ENCODE measurements at places on chromosomes 1 and 21. TPM values are rescaled to one million over a fixed set of nuclear protein-coding genes. Genes with fewer than 3 reads are reported as not detected.

DNA sequence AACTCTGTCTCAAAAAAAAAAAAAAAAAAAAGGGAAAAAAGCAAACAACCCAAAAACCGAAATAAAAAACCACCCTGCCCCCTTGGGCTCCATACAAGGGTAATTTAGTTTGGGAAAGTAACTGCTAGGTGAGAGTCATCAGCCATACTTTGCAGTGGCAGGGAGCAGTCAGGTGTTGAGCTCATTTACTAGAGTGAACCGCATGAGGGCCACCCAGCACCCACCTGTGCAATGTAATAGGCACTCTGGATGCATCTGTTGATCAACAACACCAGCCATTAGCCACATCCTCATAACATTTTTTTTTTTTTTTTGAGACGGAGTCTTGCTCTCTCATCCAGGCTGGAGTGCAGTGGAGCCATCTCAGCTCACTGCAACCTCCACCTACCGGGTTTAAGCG lies 9.1 kb downstream of the INAVA start:
- H3K36me3 ChIP-seq, result no peaks in the 10 kb centered on the region
- no peaks in the 10 kb centered on the region for H3K27me3 ChIP-seq
- H3K27ac ChIP-seq, result no peak overlapping the region
- H3K4me1 ChIP-seq, result peaks cover 6% of the 10 kb centered on the region
- no peak overlapping the region for H3K4me3 ChIP-seq

DNA sequence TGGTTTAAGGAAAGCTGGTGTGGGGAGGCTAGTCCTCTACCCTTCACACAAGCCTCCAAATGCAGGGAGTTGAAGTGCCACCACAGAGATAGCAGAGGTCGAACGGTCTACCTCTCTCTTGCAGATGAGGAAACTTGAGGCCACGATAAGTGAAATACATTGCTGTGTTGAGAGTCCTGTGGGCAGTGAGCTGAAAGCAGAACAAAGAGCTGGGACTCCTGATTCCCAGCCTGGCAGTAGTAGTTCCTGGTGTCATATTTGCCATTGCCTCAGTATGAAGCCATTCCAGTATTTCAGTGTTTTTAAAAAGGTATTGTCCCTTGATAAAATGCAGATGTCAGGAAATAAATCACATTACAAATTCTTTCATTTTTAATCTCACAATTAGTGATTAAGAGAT lies 28.6 kb downstream of the AK4 start:
- no peak overlapping the region for H3K27ac ChIP-seq
- no peaks in the 10 kb centered on the region for H3K27me3 ChIP-seq
- no peaks in the 10 kb centered on the region for H3K36me3 ChIP-seq
- DNase-seq, result no peak
- no peak overlapping the region for H3K4me3 ChIP-seq

DNA sequence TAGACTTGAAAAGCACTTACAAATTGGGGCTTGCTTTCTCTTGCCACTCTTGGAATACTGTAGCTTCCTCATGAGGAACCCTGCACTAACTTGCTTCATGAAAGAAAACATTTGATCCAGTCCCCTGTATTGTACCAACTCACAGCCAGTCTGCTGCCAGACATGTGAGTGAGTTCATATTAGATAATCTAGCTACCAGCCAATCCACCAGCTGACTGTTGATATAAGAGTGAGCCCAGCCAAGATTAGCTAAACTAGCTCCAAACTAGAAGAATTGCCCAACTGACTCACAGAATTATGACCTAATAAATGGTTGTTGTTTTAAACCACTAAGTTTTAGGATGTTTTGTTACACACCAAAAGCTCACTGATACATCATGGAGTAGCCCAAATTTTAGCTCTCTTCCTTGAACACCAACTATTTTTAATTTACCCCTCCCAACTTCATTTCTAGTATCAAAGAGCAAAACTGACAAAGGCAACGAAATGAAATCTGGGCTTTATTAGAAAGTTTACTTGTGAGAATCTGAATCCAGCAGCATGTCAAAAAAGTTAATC lies 6.6 kb upstream of the RGS8 start:
- DNase-seq, result no peak
- no peak overlapping the region for H3K4me3 ChIP-seq
- no peaks in the 10 kb centered on the region for H3K36me3 ChIP-seq
- no peaks in the 10 kb centered on the region for H3K4me1 ChIP-seq

DNA sequence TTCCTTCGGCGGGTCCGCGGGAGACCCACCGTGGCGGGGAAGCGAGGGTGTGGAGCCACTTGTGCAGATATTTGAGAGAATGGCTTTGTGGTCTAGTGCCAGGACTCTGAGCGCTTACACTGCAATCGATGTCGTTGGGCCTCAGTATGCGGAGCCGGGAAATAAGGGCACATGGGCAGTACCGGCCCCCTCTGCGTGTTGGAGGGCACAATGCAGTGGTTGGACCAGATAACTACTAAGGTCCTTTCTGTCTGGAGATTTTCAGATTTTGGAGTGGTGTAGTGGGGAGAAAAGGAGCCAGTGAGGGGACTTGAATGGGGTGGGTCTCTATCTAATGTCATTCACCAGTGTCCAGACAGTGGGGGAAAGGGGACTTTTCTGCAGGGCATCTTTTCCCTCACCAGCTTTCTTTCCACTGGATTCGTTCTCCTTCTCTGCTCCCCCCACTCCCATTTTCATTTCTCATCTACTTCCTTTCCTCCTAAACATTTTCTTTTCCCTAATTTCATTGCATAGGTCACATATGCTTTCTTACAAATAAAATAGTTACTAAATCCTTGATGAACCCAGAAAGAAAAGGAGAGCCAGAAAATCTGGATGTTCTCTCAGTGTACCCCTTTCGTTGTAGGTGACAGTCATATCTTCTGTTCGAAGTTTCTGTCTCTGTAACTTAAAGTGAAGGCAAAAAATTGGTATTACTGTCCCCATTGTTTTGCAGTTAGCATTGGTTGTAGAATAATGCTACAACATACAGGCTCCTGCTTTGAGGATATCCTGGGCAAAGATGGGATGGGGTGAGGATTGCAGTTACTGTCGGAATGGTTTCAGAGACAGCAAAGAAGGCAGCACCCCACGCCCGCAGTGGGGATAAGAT lies 1.4 kb downstream of the ATF3 start:
- H3K4me1 ChIP-seq, result peaks cover 40% of the 10 kb centered on the region
- DNase-seq, result no peak
- peaks cover 53% of the 10 kb centered on the region for H3K27me3 ChIP-seq

DNA sequence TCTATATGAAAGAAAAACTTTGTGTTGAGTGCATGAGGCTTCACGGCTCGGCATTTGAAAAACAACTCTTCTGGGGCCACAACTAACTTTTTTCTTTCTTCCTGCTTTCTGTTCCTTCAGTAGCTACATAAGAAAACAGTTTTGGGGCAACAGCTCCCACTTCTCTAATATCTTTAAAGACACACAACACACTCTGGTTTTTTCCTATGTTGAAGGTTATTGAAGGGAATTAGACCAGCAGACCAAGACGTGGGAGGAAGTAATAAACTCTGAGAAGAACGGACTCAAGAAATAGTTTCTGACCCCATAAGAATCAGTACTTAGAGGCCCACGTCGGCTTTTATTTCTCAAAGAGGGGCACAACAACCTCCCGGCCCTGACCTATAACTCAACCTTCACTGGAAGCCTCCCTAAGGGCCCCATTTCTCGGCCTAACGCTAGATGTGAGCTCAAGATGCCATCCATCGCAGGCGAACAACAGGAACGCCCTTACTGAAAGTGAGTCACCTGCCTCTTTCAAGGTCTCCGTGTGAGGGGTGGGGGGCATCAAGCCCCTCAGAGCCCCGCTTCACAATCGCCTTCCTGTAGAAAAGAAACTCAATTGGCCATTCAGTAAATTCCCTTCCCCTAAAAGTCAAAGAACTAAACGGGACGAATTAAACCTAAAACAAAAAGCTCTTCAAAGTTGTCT lies 844 bp downstream of the ZMYM6 start:
- H3K4me1 ChIP-seq, result peaks cover 23% of the 10 kb centered on the region
- DNase-seq, result peak; percentile 66
- H3K27ac ChIP-seq, result peak overlapping the region; percentile 66

DNA sequence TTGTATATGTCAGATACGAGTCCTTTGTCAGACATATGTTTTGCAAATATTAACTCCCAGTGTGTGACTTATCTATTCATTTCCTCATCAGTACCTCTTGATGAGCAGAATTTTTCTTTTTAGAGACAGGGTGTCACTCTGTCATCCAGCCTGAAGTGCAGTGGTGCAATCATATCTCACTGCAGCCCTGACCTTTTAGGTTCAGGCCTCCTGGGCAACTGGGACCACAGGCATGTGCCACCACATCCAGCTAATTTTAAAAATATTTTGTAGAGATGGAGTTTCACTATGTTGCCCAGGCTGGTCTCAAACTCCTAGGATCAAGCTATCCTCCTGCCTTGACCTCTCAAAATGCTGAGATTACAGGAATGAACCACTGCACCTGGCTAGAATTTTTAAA lies 93.0 kb downstream of the HLCS start:
- no peak overlapping the region for H3K27ac ChIP-seq
- DNase-seq, result no peak
- no peaks in the 10 kb centered on the region for H3K4me1 ChIP-seq

DNA sequence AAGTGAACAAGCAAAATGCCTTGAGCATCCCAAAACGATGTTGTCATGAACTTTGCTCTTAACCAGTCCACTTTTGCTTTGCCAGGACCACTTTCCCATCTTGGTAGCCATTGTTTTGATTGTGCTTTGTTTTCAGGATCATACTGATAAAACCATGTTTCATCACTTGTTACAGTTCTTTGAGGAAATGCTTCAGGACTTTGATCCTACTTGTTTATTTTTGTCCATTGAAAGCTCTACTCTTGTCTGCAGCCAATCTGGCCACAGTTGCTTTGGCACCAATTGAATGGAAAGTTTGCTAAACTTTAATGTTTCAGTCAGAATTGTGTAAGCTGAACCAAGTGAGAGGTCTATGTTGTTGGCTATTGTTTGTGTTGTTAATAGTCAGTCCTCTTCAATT lies 12.8 kb downstream of the PLPPR4 start:
- H3K4me1 ChIP-seq, result no peaks in the 10 kb centered on the region
- H3K27me3 ChIP-seq, result no peaks in the 10 kb centered on the region
- no peak for DNase-seq
- no peak overlapping the region for H3K27ac ChIP-seq
- no peak overlapping the region for H3K4me3 ChIP-seq

DNA sequence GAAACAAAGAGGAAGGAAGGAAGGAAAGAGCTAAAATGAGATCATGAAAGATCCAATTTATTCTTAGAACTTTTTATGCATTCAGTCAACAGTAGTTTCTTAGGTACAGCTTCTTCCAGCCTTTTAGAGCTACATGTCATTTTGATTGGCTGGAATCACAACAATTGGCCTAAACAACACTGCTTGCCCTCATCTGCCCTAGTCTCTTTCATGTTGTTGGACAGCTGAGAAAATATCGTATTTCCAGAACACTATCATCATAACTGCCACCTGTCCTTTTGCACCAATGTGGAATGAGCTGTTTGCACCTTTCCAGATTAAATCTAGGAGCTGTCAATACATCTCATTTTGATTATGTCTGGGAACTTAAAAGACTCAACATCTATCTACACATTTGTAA lies 161.7 kb downstream of the TGFBR3 start:
- H3K4me3 ChIP-seq, result no peak overlapping the region
- H3K27me3 ChIP-seq, result no peaks in the 10 kb centered on the region
- H3K4me1 ChIP-seq, result no peaks in the 10 kb centered on the region
- H3K27ac ChIP-seq, result no peak overlapping the region
- no peaks in the 10 kb centered on the region for H3K36me3 ChIP-seq

- no peak overlapping the region for H3K4me3 ChIP-seq
- peaks cover 18% of the 10 kb centered on the region for H3K4me1 ChIP-seq
- H3K27ac ChIP-seq, result no peak overlapping the region
Measured at GRCh38 chr1:32195972-32196823, 4.2 kb upstream of the CCDC28B start.

GRCh38 chr1:193083365-193084088 lies 21.7 kb downstream of the GLRX2 start:
- H3K27me3 ChIP-seq, result no peaks in the 10 kb centered on the region
- H3K4me1 ChIP-seq, result no peaks in the 10 kb centered on the region
- H3K36me3 ChIP-seq, result peaks cover 1% of the 10 kb centered on the region
- H3K4me3 ChIP-seq, result no peak overlapping the region
- H3K27ac ChIP-seq, result no peak overlapping the region

DNA sequence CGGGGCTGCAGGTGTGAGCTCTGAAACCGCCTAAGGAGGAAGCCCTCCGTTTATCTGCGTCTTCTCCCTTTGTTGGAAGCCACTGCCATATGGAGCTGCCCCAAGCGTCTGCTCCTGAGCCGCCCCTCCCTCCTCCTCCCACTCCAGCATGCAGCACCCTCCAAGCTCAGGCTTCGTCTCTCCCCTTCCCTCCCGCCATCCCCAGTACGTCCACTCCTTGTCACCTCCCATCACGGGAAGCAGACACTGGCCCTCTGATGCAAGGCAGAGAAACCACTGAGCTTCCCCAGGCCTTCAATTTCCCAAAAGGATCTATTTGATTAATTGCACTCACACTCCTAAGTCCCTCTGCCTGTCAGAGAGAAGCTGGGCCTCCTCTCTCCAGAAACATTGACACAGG lies 52.5 kb downstream of the NFASC start:
- H3K4me3 ChIP-seq, result no peak overlapping the region
- no peaks in the 10 kb centered on the region for H3K4me1 ChIP-seq
- DNase-seq, result no peak
- H3K27ac ChIP-seq, result no peak overlapping the region
- peaks cover 20% of the 10 kb centered on the region for H3K27me3 ChIP-seq
- no peaks in the 10 kb centered on the region for H3K36me3 ChIP-seq

DNA sequence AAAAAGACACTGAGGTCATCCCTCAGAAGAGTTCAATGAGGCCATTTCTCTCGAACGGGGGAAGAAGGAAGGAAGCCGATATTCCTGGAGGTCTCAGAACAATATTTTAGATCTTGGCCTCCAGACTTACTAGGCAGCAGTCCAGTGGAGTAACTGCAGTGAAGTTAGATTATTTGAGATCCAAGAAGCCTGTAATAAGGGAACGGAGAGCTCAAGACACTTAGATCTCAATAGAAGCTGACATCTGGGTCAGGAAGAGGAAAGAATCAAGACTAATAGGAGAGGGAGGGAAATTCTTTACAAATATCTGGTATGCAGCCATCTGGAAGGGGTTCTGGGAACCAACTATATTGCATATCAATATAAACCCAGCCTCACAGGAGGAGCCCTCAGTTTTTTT lies 13.6 kb upstream of the ENAH start:
- H3K36me3 ChIP-seq, result no peaks in the 10 kb centered on the region
- no peaks in the 10 kb centered on the region for H3K27me3 ChIP-seq
- no peak overlapping the region for H3K4me3 ChIP-seq

OTUD3 gene
- total RNA-seq, result 19.6 TPM

NBPF4 gene
- total RNA-seq, result not detected

ERRFI1 gene
- 1.5 TPM for total RNA-seq

FCGR2B gene
- 144 TPM for total RNA-seq

ALDH4A1 gene
- total RNA-seq, result 3.4 TPM
